ENCODE measurements at places on chromosomes 12 and 14.

DNA sequence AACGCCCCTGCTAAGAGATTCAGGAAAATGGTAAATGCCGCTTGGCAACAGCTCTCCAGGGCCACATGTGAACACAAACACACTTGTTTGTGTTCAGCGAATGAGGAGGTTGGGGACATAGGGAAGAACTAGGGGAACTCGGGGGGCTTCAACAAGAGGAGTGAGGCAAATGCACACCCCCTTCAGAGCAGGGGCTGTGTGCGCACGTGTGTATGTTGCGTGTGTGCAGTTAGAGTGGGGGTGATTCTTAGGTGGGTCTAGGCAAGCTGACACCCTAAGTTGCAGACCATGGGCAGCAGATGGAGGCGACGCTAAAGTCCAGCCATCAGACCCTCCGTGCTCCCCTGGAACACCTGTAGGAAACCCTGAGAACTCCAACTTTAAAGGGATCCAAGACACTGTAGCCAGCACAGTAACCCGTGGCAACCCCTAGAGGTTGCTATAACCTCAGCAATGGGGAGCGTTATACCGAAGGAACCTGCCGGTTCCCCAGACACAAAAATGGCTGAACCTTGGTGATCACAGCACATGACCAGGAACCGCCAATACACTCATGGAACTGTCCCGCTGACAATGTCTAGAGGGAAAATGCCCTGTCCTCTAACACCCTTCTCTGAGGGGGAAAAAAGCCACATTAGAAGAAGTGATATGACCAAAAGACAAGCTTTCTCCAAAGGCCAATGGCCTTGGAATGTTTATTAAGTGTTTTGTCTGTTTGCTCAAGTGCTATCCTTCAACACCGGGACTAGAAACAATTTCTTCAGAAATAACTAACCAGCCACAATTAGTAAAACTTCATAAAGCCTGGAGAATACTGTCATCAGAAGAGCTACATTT, 86.5 kb upstream of the CEP83 start:
- DNase-seq = no peak

GRCh38 chr12:74801625-74802024, 264.0 kb downstream of the ATXN7L3B start:
- no peak for DNase-seq

GRCh38 chr12:124823272-124823970, 40.2 kb downstream of the SCARB1 start:
- DNase-seq = no peak

DNA sequence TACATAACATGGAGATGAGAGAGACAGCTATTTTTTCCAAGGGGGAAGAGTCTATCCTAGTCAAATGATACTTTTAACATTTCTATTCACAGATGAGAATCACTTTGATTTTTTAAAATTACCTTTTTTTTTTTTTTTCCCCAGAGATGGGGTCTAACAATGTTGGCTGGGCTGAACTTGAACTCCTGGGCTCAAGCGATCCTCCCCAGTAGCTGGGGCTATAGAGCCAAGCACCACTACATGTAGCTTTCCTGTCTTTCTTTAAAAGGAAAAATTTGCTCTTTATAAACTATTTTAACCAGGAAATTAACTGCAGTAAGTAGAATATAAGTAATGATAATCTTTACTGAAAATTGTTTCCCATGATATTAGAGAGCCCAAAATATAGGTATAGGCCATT, 3.3 kb downstream of the PRICKLE1 start:
- no peak for DNase-seq

DNA sequence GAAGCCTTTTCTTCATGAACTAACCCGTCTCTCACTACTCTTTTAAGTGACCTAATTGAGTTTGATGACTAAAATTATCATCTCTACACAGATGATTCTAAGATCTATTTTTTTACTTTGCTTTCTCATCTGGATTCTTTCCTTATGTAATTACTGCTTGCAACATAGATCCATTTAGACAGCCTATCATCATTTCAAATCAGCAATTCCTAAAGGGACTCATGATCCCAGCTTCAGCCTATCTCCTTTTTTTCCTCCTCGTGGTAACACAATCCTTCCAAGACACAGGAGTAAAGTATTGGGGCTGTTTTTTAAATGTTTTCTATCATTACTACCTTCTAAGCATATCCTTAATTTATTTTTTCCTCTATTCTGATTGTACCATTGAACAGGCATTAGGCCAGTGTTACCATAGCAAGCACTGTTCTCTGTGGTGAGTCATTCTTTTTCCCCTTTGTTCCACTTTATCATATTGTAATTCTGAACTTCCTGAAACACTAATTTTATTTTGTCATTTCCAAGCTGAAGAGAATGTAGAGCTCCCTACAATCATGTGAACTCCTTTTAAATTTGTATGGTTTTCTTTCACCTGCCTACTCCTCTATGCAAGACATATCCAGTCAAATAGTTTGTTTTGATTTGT, 190.4 kb upstream of the FAR2 start:
- no peak for DNase-seq

GRCh38 chr12:4604684-4605193, 42.7 kb downstream of the DYRK4 start:
- DNase-seq = peak; percentile 74

DNA sequence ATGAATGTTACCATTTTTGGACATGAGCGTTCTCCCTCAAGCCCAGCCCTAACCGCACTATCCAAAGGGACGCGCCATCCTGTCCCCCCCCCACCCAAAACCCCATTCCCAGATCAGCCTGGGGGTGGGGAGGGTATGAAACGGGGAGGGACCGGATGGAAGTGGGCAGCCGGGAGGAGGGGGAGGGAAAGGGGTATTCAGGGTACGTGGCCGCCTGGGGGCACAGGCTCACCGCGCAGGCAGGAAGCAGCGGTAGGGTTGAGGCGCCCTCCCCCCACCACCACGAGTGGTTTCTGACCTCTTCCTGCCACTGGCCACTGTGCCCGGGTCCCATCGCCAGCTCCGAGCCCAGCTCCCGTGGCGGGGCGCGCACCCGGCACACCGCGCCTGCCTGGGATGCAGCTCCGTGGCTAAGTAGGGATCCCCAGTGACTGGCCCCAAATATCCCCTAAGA, 1.4 kb downstream of the ACTN1 start:
- peak; percentile 82 for DNase-seq

GRCh38 chr14:60225265-60225664, 23.8 kb upstream of the PPM1A start:
- DNase-seq = no peak

- DNase-seq = no peak
Observed at GRCh38 chr12:17079251-17079909, 473.4 kb upstream of the LMO3 start.

DNA sequence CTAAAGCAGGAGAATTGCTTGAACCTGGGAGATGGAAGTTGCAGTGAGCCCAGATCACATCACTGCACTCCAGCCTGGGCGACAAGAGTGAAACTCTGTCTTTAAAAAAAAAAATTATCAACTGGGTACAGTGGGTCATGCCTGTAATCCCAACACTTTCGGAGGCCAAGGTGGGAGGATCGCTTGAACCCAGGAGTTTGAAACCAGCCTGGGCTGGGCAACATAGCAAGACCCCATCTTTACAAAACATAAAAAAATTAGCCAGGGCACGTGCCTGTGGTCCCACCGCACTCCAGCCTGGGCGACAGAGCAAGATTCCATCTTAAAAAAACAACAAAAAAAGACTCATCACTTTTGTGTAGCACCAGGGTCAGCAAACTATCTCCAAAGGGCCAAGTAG, 7.1 kb upstream of the NANOG start:
- DNase-seq = no peak

GRCh38 chr12:25276199-25276937, 25.6 kb upstream of the KRAS start:
- DNase-seq = no peak

DNA sequence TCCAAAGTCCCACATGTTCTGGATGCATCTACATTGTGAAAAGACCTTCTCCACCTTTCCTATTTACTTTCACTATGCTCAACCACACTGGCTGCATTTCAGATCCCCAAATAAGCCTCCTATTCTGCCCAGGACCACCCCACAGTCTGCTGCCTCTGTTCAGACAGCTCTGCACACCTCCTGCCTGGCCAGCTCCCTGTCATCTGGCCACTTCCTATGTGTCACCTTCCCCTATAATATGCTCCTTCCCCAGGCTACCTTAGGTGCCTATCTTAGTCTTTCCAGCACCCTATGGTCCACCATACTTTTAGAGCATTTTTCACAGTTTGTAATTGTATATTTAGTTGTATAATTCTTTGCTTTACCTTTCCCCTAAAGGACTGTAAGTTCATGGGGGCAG, 50.5 kb downstream of the IFNG start:
- DNase-seq = no peak

- DNase-seq = no peak
Observed at GRCh38 chr12:27024291-27024690, 1.9 kb downstream of the MED21 start.

- DNase-seq = no peak
Observed at GRCh38 chr14:33465846-33466700, 484.8 kb downstream of the EGLN3 start.

- DNase-seq = no peak
Observed at GRCh38 chr14:93742761-93743160, 45.5 kb downstream of the PRIMA1 start.
